ENCODE measurements at places on chromosomes 7 and 10.

DNA sequence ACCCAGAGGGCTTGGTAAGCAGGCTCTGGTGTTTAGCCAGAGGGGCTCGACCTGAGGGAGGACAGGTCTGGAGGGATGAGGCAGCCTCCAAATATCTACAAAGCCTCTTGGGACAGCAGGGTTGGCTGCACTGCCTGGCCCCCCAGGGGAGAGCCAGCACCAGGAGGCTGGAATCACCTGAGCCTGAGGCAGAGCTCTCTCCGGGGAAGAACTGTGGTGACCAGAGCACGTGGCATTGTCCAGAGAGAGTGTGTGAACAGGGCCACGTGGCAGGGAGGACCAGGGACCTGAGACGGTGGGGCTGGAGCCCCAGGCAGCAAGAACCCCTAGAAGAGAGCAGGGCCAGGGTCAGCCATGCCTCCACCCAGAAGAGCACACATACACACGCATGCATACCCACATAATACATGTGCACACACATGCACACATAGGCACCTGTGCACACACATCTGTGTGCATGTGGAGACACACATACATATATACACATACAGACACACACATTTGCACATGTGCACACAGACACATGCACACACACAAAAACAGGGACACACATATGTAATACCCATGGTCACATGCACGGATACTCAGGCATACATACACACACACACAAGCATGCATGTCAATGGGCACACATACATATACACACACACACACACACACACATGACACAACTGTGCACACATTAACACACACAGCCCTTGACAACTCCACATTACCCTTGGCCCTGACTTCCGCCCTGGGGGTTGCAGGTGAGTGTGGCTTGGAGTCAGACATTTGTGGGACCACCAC lies 94.9 kb downstream of the MYL10 start:
- DNase-seq = no peak

GRCh38 chr7:150409300-150410030 lies 30.3 kb downstream of the ZNF775 start:
- no peak for DNase-seq

DNA sequence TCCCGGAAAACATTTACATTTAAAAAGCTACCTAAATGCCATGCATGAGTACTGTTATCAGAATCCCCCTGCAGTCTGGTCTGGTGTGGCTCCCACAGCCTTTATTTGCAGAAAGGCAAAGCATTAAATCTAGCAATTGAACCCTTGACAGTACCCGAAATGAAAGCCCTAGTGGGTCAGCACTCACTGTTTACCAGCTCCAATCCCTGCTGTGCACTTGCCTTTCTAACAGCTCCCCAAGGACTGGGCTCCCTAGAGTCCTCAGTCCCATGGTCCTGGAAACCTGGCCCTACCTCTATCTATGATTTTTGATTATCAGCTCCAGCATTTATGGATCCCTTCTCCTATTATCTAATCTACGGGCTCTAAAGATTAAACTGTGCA lies 1.9 kb upstream of the MACC1 start:
- DNase-seq = no peak

DNA sequence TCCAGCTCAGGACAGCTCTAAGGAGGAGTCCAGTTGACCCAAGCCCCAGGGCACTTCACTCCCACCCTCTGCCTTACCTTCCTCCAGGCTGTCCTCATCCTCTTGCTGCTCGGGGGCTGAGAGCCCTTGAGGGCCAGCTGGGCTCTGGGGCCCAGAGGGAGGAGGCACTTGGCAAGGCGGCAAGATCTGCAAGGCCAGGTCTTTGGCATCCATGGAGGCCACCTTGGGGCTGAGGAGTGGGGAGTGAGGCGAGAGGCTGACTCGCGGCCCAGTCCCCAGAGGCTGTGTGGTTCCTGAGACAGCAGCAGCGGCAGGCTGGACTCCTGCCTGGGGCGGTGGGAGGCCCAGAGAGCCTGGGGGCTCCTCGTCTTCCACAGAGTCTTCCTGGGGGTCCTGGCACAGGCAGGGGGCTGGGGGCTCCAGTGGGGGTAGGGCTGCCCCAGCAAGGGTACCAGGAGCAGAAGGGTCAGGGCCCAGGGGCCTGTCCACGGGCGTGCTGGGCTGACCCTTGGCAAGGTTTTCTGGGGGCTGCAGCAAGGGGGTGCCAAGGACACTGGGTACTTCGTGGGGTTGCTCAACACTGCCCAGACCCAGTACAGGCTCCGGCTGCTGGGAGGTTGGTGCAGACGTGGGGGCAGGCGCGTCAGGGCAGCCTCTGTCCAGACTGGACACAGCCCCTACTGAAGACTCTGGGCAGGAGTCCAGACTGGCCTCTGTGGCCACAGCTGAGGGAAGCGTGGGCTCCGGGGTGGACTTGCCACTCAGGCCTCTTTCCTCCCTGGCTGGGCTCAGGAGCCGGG lies 6.5 kb downstream of the NACAD start:
- DNase-seq = no peak

GRCh38 chr10:117617659-117618058 lies 75.1 kb downstream of the EMX2 start:
- DNase-seq = no peak

DNA sequence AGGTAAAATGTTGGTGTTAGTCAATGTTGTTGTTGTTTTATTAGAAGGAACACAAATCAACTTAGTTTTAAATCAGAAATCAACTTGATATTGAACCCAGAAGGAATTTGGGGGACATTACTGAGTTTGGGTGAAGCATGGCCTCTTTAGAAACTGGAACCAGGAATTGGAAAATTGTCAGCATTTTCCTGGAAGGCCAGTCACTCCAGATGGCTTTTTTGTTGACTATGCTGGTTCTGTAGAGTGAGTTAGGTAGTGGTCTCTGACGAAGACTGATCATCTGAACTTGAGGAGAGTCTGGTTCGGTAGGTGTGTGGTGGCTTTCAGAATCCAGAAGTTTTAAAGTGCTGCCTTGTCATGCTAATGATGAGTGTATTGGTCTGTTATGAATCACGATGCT lies 111.5 kb downstream of the BMPER start:
- DNase-seq = no peak

GRCh38 chr10:28785018-28785417 lies 107.7 kb downstream of the BAMBI start:
- DNase-seq = no peak

DNA sequence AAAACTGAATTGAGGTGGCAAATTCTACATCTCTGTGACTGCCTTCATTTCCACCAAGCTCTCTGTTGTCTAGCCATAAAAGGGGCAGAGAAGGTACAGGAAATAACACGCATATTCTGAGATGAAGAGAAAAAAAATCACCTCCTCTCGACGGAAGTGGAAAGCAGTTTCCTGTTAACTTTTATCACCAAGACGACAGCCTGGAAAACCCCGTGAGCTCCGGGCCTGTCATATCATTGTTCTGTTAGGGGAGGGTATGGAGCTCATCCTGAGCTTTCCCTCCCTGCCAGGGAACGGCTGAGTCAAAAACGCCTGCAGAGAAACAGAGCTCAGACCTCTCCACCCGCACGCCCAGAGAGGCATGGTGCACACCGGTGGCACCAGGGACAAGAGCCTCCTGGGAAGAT lies 200.3 kb downstream of the PRPF18 start:
- no peak for DNase-seq

DNA sequence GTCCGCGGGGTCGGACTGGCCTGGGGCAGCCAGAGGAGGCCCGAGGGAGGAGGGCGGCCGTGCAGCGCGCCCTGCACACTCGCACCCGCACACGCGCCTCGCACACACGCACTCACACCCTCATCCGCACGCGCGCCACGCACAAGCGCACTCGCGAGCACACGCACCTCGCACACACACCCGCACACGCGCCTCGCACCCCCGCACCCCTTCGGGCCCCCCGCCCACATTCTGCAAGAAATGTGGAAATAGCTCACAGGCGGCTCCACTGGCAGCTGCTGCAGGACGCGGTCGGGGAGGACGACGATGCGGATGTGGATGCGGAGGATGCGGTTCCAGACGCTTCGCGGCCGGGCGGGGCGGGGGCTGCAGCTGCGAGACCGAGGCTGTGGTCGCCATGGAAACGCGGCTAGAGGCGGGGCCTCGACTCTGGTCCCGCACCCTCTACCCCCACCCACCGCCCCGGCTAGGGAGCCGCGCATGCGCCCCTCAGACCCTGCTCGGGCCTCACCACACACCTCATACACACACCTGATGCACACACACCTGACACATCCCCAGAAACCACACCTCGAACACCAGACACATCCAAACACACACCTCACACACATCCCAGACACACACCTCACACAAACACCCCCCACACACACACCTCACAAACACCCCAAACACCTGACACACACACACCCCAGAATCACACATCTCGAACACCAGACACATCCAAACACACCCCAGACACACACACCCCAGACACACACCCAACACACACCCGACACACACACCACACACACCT lies at the start of gene CALY:
Gene CALY (minus strand): TSS at position 320 of the 793 bp plus-strand sequence. CDS start 7,907 bp downstream, outside the sequence.
- no peak for DNase-seq

DNA sequence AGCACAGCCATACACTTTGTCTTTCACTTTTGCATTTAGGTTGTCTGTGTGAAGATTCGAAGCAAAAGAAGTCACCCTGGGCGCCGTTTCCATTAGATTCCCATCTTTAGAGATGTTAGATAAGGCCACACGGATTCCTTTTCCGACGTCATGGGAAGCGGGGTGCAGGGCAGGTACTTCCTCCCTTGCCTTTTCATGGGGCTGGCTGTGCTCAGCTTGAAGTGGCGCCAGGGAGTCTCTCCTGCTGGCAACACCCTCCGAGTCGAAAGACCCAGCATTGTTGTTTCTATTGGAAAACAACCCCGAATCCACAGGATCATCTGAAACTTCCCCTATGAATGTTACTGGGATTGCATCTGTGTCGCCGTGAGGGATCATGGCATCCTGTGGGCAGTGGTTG lies 246.4 kb upstream of the GRB10 start:
- no peak for DNase-seq

- DNase-seq = no peak
Observed at GRCh38 chr7:3043544-3044371, at the start of gene CARD11. TSS of gene CARD11 (minus strand) at chr7:3043867. CDS start at chr7:2958506, 85,361 bp downstream.

DNA sequence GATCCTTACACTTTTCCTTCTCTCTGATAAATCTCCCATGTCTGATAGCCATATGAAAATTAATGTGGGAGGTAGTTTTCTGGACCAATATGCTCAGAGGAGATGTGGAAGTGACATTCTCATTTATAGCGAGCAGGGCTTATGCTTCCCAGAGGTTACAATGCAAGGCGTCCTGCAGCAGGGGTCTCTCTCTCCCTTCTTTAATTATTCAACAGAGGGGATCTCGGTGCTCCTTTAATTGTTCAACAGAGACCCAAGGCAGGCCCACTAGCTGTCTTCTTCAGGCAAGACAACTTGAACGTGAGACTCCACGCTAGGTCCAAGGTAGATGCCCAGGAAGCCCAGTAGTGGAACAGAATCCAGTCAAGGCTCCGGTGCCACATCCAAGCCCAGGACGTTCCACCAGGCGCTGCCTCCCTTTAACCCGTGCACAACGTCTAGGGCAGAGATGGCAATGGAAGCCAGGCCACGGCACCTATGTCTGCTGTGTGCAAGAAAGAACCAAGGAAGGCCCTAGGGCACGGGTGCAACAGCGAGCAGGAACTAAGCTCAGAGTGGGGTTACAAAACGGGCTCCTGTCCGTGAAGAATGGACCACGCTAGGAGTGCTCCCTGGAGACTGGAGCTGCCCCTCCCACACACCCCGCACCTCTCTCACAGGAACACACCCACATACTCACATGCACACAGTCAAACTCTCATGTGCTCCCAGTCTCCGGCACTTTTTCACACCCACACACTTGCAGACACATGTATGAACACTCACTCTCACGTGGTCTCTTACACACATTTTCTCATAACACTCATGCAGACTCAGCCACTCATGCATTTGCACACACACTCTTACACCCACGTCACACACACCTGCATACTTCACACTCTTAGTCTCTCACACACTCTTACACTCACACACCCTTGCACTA lies 230.4 kb downstream of the TNS3 start:
- no peak for DNase-seq

DNA sequence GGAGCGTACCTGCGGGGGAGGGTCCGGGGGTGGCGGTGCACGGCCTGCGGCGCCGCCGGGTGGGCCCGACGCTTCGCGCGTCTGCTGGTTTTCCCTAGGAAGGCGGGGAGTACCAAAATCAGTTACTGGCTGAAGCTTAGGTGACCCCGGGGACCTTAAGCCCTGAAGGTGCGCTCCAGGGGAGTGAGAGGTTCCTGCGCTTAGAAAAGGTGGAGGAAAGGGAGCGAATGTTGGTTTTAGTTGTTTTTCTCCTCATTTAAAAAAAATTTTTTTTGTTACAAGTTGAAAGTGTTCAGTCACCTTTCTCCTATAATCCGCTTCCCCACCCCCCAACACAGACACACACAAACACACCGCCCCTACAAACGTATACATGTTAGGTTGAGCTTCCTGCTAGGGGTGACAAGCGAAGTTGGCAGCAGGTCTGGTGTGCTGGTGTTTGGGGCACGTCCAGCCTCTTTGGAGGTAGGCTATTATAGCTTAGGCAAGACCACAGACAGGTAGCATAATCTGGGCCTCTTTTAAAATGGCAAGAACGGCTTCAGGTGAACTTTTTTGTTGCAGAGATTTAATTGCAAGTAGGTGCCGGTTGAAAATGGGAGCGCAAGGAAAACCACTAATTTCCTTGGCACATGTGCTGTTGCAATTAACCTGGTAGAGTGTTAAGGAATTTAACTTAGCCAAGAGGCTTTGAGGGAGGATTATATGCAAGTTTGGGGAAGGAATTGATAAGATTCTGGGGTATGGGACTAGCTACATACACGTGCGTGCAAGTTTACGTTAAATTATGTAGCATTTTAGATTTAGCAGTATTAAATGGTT lies 945 bp downstream of the ADD3 start:
- DNase-seq = no peak

GRCh38 chr10:17231788-17232187 lies 3.7 kb downstream of the VIM start:
- no peak for DNase-seq

- DNase-seq = no peak
Observed at GRCh38 chr10:83926606-83927005, 212.7 kb upstream of the GHITM start.

DNA sequence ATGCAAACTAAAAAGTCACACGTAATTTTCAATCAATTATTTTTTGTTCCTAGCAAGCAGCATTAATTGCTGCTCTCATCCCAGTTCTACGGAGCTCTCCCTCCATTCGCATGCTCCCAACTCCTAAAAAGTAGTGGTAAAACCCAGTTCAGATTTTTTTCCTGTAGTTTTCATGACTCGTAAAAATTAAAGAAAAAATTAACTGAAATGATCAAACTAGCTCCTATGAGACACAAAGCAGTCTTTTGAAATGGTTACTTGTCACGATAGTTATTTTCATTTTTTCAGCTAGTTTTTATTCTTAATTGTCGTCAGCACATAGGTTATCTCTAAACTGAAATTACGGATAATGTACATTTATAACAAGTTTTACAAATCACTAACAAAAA lies 1.8 kb downstream of the HNRNPA2B1 start:
- DNase-seq = no peak

DNA sequence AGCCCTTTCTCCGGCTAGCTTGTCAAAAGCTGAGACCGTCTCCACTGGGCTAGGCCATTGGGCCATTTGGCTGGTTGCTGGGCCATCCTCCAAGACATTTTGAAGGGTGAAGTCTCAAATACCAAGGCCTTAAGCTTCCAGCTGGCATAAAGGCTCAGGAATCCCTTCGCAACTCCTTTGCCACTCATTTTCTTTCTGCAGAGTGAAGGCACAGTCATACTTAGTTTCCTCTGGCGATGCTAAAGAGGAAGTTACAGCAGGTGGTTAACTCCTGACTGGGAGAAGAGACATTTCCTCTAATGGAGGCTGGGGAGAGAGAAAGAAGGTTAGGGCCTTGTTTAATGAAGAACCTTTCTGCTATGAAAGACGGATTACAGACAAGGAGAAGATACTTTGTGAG lies 4.8 kb upstream of the REPIN1 start:
- no peak for DNase-seq

GRCh38 chr10:30057421-30057841 lies 2.0 kb downstream of the JCAD start:
- no peak for DNase-seq

Data from NCI-H1694 (cell line).